ENCODE measurements at places on chromosomes 3 and 15.

- DNase-seq = no peak
These were observed 7.0 kb downstream of the ADIPOQ start for GRCh38 chr3:186849374-186849975.

- DNase-seq = no peak
These were observed 65.0 kb downstream of the PDZRN3 start for GRCh38 chr3:73559749-73560148.

DNA sequence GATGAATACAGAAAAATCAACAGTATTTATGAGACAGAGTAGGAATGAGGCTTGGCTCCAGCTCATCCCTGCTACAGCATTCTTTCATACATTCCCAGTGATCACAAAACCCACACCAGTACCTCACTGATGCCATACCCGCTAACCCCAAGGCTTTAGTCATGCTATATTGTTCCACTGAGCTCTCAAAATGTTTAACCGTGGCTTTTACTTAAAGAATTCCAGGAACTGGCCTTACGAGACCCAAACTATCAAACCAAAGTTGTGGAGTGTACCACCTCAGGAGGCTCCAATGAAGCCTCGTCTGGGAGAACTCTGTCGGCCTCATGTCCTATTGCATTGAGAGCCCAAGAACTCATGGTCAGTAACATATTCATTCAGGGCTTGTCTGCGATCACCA lies 278.9 kb downstream of the ULK4 start:
- no peak for DNase-seq

DNA sequence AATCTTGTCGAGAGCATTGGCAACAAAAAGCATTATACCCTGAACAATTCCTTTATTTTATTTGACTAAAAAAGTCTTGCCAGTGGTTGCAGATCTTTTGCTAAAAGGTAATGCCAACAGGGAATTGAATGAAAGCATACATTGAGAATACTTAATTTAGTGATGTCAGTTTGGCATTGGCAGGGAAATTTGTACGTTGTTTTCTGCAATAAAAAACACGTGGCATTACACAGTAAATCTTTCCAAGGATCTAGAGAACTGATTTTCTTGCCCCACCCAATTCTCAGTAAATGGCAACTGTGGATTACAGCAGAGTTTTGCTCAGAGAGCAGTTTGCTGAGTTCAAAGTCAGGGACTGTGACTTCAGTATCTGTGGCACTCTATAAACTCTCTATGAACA lies 38.3 kb upstream of the IGSF10 start:
- DNase-seq = no peak

DNA sequence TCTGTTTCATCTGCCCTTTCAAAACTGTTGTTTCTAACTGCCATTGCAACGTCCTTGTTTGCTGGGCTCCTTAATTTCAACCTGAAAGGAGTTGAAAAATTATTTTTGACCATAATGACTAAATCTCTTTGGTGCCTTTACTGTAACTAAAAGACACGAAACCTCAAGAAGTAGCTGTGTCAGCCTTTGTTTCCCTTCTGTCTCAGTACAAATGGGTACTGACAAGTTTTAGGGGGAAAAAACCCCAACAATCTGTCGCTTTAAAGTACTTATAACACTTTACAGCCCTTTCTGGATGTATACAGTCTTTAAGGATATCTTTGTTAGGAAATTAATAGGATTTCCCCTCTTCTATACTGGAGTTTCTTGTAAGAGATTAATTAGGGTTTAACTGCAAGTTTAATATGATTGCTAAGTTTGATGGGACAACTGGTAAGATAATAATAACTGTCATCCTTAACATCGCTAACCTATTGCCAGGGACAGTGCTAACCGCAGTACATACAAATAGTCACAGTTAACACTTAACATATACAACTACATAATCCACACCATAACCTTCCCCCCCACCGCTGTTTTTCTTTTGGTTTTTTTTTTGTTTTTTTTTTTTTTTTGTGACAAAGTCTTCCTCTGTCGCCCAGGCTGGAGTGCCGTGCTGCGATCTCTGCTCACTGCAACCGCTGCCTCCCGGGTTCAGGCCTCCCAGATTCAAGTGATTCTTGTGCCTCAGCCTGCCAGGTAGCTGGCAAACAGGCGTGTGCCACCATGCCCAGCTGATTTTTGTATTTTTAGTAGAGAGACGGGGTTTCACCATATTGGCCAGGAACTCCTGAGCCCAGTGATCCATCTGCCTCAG lies 1.7 kb downstream of the GXYLT2 start:
- peak; percentile 6 for DNase-seq
